Activated naive CD4-positive, alpha-beta T cell (primary cell): ENCODE measurements at places on chromosomes 16 and 17.

GRCh38 chr17:78130437-78131101 lies at the start of gene TMC8:
TMC8 (plus strand) TSS chr17:78130771; CDS start chr17:78131589, 818 bp downstream.
- peak; percentile 73 for DNase-seq

GRCh38 chr17:4247971-4248388 lies 15.8 kb downstream of the ANKFY1 start:
- no peak for DNase-seq

DNA sequence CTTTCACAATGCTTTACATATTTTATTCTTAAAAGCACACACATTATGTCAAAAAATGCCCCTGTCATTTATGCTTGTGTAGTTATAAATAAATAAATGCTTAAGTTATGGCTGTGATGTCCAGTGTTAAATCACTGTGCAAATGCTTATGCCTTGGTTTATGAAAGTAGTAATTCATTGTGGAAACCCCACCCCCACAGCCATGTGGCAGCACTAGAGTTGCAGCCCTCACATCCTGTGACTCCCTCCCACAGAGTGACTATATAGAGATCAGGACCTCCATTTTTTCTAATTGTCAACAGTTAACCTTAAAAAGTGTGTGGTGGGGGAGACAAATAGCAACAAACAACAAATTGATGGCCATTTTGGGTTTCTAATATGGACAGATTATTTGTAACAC lies 2.4 kb downstream of the SKAP1 start:
- no peak for DNase-seq

DNA sequence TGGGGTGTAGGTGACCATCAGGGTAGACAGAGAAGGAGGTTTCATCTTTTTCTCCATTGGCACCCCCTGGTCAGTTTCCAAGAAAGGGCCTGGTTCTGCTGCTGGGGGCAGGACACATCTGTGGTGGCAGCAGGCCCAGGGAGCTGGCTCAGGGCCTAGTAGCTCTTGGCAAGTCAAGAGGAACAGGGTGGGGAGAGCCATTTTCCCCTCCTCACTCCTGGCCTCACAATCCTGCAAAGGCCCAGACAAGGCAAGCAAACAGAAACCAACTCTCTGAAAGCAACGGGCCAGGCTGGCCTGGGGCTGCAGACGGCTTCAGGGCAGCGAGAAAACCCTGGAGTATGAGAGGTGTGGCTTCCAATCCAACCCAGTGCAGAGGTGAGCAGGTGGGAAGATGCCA lies 192.9 kb upstream of the DYNLRB2 start:
- no peak for DNase-seq

DNA sequence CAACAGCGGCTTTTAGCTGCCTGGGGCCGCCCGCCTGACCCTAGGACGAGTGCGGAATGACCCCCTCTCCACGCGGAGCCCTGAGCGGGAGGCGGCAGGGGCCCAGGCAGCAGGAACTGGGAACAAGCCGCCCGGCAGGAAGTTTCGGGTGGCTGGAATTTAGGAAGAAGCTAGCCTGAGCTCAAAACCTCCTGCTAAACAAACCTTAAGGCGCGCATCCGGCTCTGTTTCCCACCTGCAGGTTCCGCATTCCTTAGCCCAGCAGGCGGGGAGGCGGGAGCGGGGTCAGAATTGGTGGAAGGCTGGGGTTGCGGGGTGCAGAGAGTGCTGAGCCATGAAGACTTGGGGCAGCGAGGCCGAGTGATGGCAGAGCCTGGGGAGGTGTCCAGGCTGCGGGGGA lies 813.9 kb downstream of the KCNJ18 start:
- no peak for DNase-seq

- no peak for DNase-seq
Measured at GRCh38 chr17:10155371-10156076, 42.9 kb downstream of the GAS7 start.

DNA sequence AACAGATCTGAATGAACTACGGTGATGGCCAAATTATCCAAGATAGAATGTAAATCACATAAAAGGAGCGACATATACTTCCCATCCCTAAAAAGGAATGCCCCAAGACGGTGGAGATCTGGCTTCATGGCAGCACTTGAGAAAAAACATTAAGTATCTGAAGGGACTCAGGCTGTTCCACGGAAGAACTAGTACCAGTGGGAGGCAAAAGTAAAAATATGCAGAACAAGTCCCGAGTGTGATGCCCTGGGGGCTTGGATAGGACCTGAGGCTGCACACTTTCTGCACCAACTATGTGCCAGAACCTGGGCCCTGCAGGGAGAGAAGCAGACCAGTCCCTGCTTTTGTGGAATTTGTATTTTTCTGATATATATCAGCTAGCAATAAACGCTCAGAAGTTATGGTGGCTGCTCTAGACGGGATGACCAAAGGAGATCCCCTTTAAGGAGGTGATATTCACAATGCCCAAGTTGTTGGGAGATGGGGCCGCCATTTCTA lies 539 bp upstream of the CKLF start:
- no peak for DNase-seq

- DNase-seq: no peak
Measured at GRCh38 chr16:87468550-87468949, 24.3 kb downstream of the ZCCHC14 start.

DNA sequence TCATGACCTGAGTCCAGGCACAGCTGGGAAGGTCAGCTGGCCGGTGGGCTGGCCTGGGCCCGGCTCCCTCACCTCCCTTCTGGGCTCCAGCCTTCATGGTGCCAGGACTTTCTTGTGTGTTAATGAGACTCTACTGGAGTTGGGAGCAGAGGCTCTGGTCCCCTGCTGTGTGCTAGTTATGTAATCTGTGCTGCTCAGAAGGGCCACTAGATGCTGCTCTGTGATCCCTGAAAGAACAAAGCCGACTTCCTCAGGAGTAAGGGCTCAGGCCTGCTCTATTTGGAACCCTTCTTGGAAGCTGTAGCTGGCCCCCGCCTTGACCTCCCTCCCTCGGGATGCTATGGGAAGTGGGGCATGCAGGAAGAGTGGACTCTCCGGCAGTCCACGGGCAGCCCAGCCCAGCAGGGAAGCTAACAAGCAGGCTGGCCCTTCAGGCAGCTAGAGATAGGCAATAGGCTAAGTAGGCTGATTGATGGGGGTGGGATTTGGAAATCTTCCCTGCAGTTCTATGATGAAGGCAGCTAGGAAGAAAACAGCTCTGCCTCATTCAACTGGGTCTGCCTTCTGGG lies 3.3 kb upstream of the CDK5R1 start:
- DNase-seq: no peak

DNA sequence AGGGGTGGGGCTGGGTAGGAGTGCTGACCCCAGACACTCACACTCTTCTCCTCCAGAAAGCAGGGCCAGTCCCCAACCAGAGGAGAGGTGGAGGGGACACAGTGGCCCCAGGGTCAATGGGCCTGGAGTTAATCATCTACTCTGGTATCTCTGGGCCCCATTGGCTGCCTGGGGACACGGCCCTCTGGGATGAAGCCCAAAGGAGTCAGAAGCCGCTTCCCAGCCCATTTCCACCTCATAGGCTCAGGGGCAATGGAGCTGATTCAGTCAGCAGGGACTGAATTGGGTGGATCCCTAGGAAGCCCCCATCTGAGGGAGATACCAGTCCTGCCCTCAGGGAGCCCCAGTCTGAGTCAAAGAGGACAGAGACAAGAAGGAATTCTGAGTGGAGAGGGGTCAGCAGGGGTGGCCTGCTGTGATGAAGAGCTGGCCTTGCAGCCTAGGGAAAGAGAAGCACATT lies 2.9 kb upstream of the NAGS start:
- no peak for DNase-seq

- no peak for DNase-seq
Measured at GRCh38 chr16:83143788-83144187, 517.0 kb downstream of the CDH13 start.

DNA sequence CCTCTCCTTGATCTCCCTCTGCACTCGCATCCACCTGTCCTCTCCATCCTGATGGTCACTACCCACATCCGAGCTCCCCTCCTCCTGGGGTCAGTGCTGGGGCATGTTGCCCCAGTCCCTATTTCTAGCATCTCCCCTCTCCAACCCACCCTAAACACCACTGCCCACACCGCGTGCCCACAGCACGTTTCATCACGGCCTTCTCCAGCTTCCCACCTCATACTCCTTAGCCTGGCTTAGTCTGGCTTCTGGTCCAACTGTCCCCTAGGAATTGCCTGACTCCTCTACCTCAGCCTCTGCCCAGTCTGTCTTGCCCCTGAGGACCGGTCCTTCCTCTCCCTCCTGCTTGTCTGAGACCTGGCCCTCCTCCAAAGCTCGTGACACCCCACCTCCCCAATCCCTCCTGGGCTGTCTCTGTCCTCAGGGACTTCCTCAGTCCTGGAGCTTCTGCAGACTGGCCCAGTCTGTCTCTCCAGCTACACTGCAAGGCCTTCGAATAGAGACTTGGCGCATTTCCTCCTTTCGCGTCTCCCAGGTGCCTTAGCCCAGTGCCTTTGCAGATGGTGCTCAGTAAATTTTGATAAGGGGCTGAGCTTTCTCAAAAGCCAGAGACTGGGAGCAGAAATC lies 4.9 kb downstream of the ALOX15 start:
- DNase-seq: no peak

DNA sequence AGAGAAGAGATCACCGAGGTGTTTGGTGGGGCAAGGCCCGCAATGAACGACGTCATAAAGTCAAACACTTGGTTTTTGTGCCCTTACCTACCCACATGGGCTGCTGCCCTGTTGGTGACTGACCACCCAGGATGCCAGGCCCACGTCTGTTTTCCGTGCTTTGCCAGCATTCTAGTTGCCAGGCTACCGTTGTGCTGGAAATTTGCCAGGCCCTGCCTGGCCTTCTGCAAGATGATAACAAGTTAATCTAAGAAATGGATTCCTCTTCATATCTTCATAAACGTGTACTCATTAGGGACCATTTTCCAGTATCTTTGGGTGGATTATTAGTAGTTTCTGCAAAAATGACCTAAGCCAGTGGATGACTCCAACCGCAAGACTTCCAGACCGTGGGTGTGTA lies 35.4 kb downstream of the SLC6A4 start:
- DNase-seq: no peak

GRCh38 chr16:58419241-58419990 lies 27.1 kb downstream of the GINS3 start:
- DNase-seq: no peak

GRCh38 chr16:9047689-9048301 lies 43.6 kb upstream of the HAPSTR1 start:
- no peak for DNase-seq

DNA sequence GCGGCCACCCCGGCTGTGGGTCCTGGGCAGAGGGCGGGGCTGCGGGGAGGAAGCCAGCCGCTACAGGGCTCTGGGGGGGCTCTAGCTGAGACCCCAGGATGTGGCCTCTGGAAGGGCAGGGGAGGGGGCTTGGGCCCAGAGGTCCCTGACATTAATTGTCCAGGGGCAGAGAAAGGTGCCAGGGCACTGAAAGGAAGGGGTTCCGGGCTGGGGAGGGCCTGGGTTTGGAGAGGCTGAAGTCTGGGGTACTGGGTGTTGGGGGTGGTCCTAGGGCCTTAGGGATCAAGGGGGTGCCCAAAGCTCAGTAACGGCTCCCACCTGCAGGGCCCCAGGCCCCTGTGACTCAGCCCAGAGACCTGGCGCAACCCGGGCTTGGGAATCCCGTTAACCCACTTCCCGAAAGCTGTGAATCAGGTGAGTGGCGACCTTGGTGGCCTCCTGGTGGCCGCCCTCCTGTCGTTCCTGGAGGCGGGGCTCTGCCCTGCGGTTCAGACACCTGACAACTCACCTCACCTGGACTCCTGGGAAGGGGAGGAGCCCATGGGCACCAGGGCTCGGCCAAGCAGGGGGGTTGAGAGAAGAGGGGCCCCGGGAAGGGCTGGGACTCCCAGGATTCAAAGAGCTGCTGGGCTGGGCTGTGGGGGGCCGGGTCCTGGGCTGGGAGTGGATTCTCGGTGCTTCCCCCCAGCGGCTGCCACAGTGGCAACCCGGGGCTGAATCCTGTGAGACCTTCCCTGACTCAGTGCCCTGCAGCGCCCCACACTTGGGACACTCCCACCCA lies 465 bp upstream of the PRSS22 start:
- DNase-seq: no peak

- DNase-seq: no peak
Measured at GRCh38 chr16:79411357-79411756, 189.2 kb downstream of the MAF start.

GRCh38 chr16:65740711-65741110 lies 618.8 kb upstream of the CDH11 start:
- no peak for DNase-seq

- DNase-seq: no peak
Measured at GRCh38 chr16:53643474-53643873, 60.2 kb downstream of the RPGRIP1L start.

- DNase-seq: no peak
Measured at GRCh38 chr17:61385577-61386236, 13.9 kb upstream of the TBX2 start.

- no peak for DNase-seq
Measured at GRCh38 chr17:2462481-2462880, 49.2 kb downstream of the METTL16 start.

GRCh38 chr17:41278176-41278955 lies 2.9 kb downstream of the KRTAP9-7 start:
- DNase-seq: no peak

DNA sequence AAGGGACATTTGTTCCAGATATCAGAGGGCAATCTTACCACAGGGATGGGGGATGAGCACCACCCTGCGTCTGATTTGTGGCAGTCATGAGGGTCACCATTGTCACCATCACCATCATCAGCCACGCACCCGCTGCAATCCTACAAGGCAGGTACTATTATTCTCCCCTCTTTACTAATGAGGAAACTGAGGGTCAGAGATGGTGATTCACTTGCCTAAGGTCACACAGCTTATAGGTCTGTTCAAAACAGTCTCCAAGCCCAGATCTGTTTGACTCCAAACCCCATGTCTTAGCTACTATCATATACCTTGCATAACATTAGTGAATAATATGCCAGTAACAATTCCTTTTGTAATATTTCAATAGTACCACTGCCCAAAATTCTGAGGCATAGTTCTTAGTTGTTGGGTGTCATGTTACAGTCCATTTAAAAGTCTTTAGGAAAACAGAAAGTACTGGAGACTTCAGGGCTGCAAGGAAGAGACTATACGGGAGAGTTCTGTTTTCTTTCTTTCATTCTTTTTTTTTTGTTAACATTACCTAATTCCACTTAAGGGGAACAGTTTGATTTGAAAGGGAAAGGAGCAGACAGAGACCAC lies 166.4 kb downstream of the C16orf95 start:
- no peak for DNase-seq

GRCh38 chr17:48505788-48506187 lies 25.0 kb downstream of the HOXB1 start:
- no peak for DNase-seq

- DNase-seq: no peak
Measured at GRCh38 chr17:74972973-74973328, 392 bp upstream of the HID1 start.

DNA sequence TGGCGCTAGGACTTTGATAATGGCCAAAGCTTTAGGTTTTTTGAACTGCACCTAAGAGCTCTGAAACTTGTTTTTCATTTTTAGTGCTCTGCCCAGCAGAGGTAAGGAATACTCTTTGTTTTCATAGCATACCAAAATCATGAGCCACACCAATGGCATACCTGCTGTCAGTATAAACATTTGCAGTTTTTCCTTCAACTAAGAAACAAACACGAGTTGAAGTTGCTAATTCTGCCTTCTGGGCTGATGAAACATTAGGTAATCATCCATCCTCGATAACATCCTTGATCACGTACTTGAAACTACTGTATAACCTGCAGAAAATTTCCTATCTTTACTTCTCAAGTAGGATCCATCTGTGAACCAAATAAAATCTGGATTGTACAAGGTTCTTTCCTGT lies 20.6 kb upstream of the B4GALNT2 start:
- DNase-seq: no peak

GRCh38 chr17:74045608-74046280 lies 157.7 kb upstream of the RPL38 start:
- DNase-seq: no peak
